ENCODE measurements at places on chromosomes 5 and 9.
A peak's percentile ranks its signal among the peaks of the same experiment; 100 is the strongest.

GRCh38 chr5:111830333-111830732 lies 73.3 kb upstream of the NREP start:
- DNase-seq, result peak; percentile 47

DNA sequence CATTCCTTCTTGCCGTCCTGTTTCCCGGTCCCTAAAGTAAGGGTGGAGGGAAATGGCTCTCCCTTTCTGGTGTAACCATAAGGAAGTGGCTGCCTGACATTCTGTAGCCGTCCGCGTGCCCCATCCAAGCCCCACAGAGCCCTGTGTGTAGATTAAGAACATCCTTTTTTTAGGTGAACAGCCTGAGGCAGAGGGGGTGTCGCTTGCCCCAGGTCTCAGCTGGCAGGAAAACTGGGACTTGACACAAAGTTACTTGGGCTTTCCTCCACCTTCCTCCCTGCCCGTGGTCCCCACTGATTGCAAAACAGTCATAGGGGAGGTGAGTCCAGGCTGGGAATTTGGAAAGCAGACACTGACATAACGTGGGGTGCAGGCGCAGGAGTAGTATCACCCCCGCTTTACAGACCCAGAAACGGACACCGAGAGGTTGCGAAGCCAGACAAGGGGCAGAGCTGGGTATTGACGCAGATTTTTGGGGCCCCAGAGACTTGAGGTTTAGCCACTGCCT lies 22.8 kb downstream of the C9orf50 start:
- no peak for DNase-seq

DNA sequence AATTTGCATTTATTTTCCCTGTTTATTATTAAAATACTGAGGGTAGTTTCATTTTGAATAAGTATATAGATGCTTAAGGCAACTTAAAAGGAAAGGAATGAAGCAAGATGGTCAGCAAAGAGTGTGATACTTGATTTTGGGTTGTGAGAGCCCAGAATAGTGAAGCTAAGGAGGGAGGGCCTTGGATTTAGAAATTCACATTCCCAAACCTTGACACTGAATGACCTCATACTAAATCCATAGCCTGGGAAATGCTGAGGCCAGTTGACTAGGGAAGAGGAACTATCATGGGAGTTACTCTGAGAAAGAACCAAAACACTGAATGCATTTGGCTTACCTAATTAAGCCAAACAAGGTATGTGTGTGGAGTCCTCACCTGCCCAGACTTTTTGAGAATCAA lies 292.5 kb downstream of the SPATA31D1 start:
- no peak for DNase-seq

DNA sequence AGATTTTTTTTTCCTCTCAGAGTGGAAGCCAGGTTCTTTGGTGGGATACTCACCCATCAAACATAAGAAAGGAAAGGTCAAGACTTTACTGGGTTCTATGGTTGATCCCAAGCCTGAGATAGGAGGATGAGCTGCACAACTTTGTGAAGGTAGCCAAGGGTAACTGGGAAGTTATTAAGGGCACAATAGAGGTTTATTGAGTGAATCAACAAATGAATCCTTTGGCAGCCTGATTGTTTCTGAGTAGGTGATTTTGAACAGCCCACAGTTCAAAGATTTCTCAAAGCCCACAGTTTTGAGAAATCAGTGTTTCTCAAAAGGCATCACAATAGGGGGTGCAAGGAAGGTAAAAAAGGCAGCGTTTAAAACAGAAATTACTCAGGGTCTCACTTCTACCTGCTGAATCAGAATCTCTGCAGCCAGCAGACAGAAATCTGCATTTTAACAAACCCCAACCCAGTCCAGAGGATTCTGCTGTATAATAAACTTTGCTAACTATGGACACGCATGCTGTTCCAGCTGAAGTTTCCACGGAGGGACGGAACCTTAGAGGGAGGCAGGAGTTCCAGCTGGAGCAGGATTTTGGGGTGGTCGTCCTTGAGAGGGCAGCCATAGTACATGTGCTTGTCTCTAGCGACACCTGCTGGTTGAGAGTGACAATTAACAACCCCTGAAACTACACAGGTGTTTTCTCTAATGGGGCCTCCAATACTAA lies 32.7 kb upstream of the FSD1L start:
- DNase-seq, result peak; percentile 79

DNA sequence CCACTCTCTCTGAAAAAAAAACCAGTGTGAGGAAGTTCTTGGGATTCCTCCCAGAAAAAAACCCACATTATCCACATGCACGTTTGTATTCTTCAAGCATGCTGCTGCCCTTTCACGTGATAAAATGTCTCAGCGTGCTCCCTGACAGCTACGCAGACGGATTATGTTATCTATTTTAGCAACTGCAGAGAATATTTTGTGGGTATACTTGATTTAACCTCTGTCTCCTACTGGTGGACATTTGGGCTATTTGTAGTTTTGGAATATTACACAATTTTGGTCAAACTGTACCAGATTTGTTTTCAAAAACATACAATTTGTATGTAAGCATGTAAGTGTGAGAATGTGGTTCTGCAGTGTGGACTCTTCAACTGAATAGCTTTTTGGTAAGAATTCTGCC lies 10.7 kb downstream of the PRRC2B start:
- DNase-seq, result peak; percentile 76

Data from hematopoietic multipotent progenitor cell treated with erythropoietin and hydrocortisone succinate and interleukin-3 and kit ligand, for 4 days (in vitro differentiated cells).